ENCODE measurements at places on chromosomes 4 and X. TPM values are rescaled to one million over a fixed set of nuclear protein-coding genes. Genes with fewer than 3 reads are reported as not detected.

DNA sequence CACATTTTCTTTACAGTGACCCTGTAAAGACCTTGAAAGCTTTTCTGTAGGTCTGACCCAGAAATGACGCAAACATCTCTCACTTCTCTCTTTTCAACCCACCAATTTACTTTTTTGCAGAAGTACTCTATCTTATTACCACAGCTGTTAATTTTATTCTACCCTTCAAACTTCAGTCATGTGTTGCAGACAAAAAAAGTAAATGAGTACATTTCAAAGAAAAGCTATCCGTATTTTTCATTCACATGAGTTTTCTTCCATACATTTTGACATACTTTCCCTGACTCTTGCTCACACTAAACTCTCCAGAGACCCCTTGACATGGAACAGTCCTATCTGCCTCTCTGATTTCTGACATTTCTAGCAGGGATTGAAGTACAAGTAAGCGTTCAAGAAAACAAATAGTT is 51.7 kb downstream of the SLC7A11 start:
- DNase-seq: no peak

DNA sequence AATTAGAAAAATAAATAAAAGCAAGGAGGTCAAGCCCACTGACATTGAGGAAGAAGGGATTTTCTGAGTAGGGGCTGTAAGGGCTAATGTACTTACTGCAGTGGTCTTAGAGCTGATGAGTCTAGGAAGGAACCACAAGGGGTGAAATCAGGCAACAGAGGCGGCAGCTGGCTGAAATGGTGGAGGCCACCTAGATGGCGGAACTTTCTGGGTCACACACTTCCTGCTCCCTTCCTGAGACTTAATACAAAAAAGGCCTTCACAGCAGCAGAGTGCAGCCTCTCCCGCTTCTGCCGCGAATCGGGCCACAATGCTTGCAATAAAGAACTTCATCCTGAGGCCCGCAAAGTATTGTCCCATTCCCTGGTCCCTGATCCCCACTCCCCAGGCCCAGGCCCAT is 15.4 kb downstream of the SNX12 start:
- DNase-seq: no peak

- no peak for DNase-seq
These were observed 27.4 kb downstream of the ADH5 start for GRCh38 chr4:99061048-99061700.

- no peak for DNase-seq
These were observed 916 bp upstream of the POU4F2 start for GRCh38 chr4:146637621-146638332.

DNA sequence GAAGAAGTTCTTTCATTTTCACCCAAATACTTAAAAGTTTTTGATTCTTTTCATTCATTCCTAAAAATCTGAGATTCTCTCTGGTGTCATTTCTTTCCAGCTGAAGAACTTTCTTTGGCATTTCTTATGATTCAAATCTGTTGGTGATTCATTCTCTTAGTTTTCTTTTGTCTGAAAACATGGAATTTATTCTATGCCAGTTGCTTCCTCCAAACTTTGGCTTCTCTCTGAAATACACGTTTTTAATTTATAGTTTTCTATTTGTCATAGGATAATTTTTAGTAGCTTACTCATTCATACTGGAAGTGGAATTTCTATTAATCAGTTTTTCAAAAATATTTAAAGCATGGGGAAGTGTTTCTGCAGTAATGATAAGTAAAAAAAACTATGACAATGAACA is 1012.0 kb downstream of the RPA4 start:
- DNase-seq: no peak

DNA sequence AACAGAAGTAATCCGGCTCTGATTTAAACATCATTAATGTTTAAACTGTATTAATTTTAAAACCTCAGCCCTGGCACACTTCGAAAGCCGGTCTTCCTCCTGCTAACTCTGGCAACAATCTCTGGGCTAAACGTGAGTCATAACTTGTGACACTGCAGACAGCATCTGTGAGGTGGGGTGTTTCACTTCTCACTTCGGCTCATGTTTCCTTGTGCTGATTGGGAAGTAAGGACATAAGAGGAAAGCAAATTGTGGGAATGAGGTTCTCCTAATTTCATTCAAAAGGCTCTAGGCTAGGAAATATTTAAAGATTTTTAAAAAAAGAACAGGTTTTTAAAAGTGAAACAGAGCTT is 139.9 kb upstream of the USP9X start:
- peak; percentile 39 for DNase-seq

GRCh38 chr4:183599284-183599683 is 59.7 kb downstream of the RWDD4 start:
- no peak for DNase-seq

- no peak for DNase-seq
These were observed 27.9 kb upstream of the PAPSS1 start for GRCh38 chr4:107747748-107748486.

- no peak for DNase-seq
These were observed 257.0 kb upstream of the AGTR2 start for GRCh38 chrX:115913575-115913974.

DNA sequence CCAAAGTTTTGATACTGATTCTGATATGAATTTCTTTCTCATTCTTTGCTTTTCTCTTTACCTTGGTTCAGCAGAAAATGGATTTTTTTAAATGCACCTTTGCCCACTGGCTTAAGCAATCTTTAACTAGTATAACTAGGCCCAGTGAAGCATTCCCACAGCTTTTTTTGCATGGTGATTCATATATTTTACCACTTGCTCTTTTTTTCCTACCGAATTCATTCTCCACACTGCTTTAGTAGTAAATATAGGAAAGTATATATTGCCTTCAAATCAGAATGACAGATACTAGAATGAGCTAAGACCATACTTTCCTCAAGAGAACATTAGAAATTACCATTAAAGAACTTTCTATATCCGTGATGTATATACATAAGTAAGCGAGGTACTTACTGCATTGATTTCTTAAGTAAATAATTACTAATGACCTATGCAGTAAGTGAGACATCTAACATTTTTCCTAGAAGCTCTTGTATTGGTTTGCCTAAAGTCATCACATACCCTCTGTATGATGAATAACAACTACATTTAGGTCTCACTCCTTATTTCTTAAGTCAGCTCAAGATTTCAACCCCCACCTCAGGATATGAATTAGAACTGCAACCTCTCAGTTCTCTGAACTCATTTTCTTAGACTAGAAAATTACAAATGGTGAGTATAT is 44.2 kb downstream of the SLC4A4 start:
- DNase-seq: no peak

DNA sequence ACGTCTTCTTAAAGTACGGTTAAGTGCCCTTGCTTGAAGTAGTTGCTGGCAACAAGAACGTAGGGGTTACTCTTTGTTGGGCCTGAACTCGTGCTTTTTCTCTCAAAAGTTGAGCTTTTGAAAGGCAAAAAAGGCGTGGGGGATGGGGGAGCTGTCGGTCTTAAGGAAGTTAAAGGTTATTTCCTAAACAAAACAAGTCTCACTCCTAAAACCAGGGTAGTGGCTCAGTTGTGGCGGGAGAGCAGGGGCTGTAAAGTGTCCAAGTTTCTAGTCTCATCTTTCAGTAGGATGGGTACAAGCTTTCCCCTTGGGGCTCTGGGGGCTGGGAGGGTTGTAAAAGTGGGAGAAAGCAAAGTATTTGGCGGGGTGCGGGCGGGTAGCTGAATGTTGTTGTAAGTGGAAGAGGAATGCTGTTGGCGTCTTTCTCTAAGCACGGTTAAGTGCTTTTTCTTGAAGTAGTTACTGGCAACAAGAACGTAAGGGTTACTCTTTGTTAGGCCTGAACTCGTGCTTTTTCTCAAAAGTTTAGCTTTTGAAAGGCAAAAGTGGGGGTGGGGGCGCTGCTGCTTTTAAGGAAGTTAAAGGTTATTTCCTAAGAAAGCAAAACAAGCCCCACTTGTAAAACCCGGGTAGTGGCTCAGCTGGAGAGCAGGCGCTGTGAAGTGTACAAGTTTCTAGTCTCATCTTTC is 904 bp upstream of the WDR1 start:
- peak; percentile 63 for DNase-seq

DNA sequence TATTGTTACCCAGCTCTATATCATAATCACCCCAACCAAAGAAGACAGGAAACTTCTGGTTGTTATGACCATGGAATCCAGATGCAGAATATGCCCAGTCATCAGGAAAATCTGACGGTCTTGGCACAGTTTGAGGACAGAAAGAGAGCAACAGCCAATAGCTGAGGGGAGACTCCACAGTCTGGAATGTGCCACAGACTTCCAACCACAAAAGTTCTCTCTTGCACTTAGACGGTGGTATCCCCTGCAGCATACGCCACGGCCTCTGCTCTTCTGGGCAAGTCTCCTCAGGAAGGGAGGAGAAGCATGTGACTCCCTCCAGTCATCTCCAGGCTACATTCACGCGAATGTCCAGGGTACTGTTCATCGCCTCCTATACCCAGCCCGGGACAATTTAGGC is 18.4 kb downstream of the ZNF827 start:
- no peak for DNase-seq

DNA sequence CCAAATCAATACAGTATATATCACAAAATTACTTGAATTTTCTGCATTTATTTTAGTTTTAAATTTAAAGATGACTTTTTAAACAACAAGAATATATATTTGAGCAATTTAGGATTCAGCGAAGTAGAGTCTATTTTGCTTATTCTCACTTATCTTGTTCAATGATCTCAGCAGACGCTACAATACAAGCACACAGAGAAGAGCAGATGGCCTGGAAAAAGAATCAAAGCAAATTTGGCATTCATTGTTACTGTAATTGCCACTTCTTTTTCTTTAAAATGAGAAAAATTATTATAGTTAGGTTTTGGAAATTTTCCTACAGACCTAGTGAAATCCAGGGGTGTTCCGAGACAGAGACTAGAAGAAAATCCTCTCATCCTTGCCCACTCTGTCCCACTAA is 57.5 kb downstream of the NPY1R start:
- no peak for DNase-seq

- no peak for DNase-seq
These were observed 104.2 kb downstream of the AFF1 start for GRCh38 chr4:87038837-87039615.

DNA sequence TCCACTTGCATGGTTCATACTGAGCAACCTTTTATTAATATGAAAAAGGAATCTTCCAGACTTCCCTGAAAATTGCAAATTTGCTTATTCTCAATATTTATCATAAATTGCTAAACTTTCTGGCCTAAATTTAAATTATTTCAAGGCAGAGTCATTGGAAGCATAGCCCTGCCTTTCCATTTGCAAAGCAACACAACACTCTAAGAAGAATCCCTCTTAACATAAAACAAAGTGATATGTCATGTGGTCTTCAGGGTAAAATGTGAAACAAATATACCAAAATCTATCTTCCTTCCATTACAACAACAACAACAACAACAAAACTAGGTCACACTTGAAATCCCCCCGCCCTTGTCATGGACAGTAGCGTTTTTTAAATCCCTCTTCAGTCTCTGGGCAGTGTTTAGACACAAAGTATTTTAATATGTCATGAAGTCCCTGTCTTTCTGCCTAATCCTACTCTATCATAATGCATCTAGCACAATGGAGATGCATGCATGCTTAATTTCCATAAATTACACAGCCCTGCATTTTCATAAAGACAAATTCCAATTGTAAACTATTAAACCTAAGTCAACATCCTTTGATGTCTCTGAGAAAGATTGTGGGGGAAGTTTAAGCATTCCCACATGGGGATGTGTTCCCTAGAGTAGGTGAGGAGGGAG is 668.9 kb upstream of the LCORL start:
- DNase-seq: no peak

DNA sequence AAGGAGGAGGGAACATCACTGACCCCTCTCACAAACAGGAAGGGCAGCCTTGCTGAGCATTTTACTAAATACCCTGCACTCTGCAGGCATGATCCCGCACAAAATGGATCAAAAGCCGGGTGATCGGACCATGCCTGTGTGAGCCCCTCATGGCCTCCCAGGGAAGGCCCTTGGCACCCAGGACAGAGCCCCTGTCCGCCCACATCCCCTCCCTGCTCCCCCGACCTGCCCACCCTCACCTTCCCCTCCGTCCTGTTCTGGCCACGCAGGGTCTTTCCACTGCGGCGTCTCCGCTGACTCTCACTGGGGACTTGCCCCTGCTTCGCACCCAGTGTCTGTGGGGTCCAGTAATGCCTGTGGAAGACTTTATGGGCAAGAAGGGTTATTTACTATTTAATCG is 105.0 kb downstream of the HMX1 start:
- DNase-seq: peak; percentile 5

GRCh38 chr4:102754044-102754443 is 6.7 kb downstream of the MANBA start:
- no peak for DNase-seq

DNA sequence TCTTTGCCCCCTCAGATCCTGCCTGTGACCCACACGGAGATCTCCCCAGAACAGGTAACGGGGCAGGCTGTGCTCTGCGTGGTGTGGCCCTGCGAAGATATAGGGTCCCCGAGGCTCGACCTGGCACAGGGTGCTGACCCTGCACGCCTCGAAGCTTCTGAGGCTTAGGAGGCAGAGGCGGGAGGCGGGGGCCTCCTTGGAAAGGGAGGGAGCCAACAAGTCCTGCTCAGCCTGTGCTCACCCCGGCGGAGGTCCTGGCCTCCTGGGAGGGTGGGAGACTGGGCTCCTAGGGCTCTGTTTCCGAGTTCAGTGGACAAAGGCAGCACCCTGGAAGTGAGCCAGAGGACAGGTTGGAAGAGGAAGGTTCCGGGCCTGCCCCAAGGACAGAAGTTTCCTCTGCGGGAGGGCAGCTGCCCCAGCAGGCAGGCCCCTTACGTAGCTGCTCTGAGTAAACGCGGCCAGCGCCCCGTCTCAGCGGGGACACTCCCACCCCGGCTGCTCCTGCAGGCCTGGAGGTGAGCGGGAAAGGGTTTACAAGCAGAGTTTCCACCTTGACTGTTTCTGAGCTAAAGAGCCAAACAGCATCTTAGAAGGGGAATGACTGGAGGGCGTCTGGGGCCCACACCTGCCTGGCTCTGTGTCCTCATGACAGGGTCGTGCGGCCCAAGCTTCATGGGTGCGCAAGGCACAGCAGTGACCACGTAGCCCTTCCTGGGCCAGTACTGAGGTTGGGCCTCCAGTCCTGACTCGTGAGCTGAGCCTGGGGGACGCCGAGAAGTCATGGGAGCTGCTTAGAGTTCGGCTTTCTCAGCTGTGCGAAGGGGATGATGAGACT is 16.1 kb downstream of the TMEM175 start:
- DNase-seq: no peak

GRCh38 chr4:792626-793092 is 33.3 kb downstream of the CPLX1 start:
- DNase-seq: no peak

DNA sequence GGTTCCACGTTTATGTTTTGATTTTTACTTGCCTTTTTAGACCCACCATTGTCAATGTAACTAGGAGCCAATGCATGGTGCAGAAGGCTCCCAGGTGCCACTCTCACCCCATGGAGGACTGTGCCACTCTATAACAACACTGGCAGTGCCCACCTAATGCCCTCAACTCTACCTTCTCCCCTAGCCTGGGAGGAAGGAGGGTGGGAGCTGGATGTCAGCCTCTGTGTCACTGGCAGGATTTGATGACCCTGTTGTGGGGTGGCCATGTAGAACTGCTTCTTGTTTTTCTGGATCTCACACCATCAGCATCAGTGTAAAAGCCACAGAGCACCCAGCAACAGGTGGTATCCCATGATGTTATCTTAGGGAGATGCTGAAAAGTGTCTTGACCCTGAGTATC is 13.7 kb upstream of the ADH1B start:
- DNase-seq: no peak

NAP1L2 gene
- 5.9 TPM for total RNA-seq

SLC6A14 gene
- 2.1 TPM for total RNA-seq

TMEM128 gene
- 19.6 TPM for total RNA-seq

PYURF gene
- total RNA-seq: 53.2 TPM

GAGE12H gene
- not detected for total RNA-seq

POLA1 gene
- 11.5 TPM for total RNA-seq

PTPN13 gene
- 15.6 TPM for total RNA-seq

SHISA3 gene
- total RNA-seq: 1.9 TPM

APLN gene
- 0.29 TPM for total RNA-seq

ZMAT1 gene
- total RNA-seq: 5.0 TPM

All from mucosa of descending colon (tissue), 3 donors.